Activated CD4-positive, alpha-beta T cell treated with anti-CD3 and anti-CD28 coated beads, Interleukin-2, amount 50 U/mL, for 24 hours (primary cell): ENCODE measurements at places on chromosomes 6 and 20.
A peak's percentile ranks its signal among the peaks of the same experiment; 100 is the strongest.

GRCh38 chr6:25486550-25486949 is 165.5 kb upstream of the SCGN start:
- no peak for DNase-seq

DNA sequence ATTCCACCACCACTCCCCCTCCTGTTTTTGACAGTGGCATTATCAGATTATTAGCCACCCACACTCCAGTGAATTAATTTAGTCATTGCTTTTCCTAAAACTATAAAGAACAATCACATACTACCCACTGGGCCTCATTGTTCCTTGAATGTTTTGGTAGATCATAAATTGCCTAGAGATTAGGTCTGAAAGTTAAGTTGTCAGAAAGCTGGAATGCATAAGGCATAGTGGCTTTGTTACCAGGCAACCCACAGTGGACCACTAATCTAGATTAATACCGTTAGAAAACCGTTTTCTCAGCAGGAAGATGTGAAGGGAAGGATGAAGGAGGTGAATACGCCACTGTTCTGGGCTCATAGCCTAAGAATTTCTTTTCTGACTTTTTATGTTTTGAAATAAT is 75.6 kb downstream of the SAMD3 start:
- no peak for DNase-seq

DNA sequence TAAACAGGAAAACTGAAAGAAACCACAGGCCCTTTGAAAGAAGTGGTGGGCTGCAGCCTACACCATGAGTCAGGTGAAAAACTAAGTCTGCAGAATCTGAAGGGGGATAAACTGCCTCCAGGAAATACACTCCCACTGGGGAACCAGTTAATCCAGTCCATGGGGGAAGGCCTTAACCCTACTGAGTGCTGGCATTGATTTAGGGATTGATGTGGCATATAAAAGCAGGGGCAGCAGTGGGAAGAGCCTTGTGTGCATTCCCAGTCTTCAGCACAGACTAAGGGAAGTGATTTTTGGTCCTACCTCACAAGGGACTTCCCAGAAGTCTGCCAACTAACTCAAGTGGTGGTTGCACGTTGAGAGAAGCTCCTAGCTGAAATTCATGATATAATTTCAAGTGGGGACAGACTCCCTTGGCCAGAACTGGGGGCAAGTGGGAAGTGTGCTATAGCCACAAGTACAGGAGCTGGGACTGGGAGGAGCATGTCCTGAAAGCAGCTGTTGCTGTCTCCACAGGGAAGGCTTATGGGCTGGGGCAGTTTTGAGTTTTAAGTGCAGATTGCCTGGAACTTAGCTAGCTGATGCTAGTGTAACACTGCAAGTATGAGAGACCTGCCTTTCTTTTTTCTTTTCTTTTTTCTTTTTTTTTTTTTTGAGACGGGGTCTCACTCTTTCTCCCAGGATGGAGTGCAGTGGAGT is 31.2 kb downstream of the CITED2 start:
- DNase-seq, result no peak

DNA sequence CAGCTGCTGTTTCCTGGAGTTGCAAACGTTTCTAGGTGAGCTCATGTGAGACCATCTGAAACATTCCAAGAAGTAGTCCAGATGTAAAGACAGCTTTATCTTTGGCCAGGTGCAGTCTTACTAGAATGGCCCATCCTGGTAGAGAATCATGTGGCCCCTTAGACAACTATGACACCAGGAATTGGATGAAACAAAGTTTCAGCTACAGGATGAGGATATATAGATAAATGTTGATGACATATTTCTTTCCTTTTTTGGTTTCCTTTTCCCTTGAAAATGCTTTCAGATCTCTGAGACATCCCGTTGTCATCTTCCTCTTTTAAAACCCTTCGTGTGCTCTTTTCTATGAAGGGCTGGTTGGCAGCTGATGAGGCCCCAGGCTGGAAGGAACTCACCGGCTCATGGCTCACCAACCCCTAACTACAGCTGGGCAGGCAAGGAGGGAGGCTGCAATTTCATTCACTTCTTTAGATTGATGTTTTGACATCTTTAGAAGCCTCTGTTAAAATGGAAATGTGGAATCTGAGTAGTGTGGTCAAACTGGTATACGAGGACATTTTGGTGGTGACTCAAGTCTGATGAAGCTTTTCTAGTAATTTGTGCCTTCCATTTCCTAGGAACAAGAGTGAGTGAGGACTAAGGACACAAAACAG is 167.9 kb upstream of the TNFAIP3 start:
- DNase-seq, result peak; percentile 42

GRCh38 chr6:111536910-111537527 is 54.0 kb upstream of the REV3L start:
- no peak for DNase-seq

DNA sequence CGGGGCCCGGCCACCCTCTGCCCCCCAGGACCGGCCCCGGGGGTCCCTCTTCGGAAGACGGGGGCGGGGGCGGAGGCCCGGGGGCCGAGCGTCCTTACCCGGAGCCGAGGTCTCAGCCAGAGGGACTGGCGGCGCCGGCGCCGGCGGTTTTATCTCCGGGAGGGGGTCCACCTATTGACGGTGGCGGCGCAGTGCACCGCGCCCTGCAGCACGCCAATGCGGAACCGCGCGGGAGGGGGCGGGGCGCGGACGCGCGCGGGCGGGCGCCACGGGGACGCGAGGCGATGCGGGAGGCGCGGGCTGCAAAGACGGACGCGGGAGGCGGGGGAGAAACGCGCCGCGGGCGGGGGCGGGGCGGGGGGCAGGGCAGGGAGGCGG is at the start of gene EEF1A2:
Gene EEF1A2, minus strand, starts transcription at position 124 of the 378 bp plus-strand sequence. CDS start 1,320 bp downstream, outside the sequence.
- no peak for DNase-seq

DNA sequence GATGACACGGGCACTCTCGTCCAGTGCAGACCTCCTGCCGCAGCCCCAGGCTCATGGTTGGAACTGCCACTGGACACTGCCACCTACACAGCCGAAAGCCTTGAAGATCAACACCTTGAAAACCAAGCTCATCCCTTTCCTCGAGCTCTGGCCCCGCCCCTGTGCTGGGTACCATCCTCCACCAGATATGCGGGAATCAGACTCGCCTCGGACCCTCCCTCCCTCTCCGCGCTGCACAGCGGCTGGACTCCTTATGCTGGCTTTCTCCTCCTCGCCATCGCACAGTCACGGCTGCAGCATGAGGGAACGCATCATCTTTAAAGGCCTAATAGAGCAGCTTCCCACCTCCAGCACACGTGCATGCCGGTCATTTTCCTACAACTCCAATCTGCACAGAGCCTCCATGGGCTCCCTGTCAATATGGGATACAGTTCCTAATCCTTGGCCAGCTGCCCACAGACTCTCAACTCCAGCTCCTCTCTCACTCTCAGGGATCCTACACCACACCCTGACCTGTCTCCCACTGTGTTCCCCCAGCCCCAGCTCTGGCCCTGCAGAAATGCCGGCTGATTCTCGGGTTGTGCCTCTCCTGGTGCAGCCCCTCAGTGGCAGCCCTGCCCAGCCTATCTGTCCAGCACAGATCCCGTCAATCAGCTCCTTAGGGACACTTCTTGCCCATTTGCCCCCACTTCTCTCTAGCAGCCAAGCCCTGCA is 23.2 kb downstream of the TXNDC5 start:
- no peak for DNase-seq

DNA sequence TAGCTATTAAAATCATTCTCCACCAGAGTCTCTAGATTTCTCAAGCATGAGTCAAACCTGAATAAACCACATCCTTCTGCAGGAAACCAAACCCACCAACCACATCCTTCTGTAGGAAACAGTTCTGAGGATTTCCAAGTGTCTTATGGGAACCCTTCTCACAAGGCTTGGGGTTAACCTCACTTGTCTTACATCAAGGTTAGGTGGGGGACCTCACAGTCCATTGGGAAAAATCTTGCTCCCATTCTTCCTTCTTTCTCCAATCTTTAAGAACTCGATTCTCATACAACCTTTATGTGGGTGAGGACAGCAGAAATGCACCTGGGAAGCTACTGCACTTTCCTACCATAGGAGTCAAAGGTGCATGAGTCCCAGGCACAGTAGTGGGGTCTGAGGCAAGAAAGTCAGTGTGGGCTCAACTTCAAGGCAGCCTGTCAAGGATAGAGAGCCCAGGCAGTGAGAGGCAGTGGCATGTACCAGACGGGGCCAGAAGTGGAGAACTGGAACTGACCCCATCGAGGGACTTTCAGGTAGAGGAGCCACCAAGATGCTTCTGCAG is 114.5 kb downstream of the SLC22A3 start:
- peak; percentile 61 for DNase-seq

GRCh38 chr6:116373940-116374339 is 3.2 kb downstream of the DSE start:
- no peak for DNase-seq

GRCh38 chr6:152428126-152428525 is 209.0 kb downstream of the SYNE1 start:
- DNase-seq, result no peak

DNA sequence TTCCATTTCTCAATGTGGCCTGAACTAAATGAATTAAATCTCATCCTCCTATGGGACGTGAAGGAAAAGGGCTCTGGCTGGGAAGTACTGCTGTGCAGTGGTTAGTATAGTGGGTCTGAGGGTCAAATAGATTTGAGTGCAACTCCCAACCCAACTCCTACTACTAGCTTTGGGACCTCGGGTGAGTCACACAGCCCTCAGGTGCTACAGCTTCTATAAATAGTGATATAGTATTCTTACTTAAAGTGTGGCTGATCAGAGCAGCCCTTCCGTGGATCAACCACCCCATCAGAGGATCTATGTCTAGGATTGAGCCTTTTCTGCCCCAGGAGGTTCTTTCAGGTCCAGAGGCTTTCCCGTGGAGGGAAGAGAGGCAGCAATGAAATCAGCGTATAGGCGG is 904 bp upstream of the UST start:
- no peak for DNase-seq

DNA sequence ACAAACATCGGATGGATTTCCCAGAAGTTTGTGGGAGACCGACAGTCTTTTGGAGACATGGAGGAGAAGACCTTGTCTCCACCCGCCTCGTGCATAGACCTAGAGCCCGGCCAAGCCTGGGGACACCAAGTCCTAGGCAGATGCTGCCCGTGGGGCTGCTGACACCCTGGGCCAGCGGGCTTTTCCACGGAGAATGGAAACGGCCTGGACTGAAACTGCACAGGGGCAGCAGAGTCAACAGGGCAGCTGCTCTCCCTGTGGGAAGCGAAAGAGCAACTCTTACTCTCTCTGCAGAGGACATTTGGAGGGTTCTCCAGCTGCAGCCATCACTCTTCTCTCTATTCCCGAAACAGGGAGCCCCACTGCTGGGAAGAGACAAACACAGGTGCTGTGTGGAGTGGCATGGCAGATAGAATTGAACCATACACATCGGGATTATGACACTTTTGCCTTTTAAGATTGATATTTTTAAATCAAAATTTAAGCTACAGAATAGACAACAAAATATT is 401.2 kb downstream of the THBS2 start:
- no peak for DNase-seq
